Suprapubic skin (tissue), 4 donors: ENCODE measurements at places on chromosomes 7 and 10. TPM values are rescaled to one million over a fixed set of nuclear protein-coding genes. Genes with fewer than 3 reads are reported as not detected.
A peak's percentile ranks its signal among the peaks of the same experiment; 100 is the strongest.

DNA sequence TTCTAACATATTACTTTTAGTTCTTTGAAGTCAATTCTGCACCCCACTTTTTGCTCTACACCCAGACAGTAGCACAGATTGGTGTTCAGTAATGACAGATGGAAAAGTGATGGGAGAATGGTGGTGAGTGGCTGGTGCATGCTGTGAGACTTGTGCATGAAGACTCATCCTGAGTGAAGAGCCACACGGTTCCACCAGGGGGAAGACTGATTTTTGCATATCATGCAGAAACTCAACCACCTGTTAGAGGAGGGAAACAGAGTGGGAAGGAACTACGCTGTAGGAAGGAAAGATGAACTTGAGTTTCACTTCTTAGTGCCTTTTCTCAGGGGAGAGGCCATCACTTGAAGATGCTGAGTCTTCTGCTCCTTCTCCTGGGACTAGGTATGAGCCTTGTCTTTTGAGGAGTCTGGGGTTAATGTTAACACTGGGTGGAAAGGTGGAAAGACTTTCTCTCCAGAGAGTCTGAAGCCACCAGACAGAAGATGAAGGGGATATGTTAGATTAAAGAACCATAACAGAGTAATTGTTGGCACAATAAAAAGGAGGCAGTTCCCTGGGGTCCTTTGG lies 9.3 kb upstream of the PRSS1 start:
- no peaks in the 10 kb centered on the region for H3K36me3 ChIP-seq
- no peaks in the 10 kb centered on the region for H3K4me1 ChIP-seq
- no peak overlapping the region for H3K4me3 ChIP-seq
- no peaks in the 10 kb centered on the region for H3K27me3 ChIP-seq
- no peak for DNase-seq

GPC2 gene
- 45.4 TPM for total RNA-seq

- H3K4me1 ChIP-seq = no peaks in the 10 kb centered on the region
- H3K27me3 ChIP-seq = no peaks in the 10 kb centered on the region
- H3K27ac ChIP-seq = no peak overlapping the region
- DNase-seq = no peak
Measured at GRCh38 chr10:71447676-71448075, 51.0 kb downstream of the CDH23 start.

GDF10 gene
- not detected for total RNA-seq

- peaks cover 1% of the 10 kb centered on the region for H3K36me3 ChIP-seq
- H3K4me3 ChIP-seq = no peak overlapping the region
- no peak for DNase-seq
- H3K27ac ChIP-seq = no peak overlapping the region
Measured at GRCh38 chr10:124416733-124417132, 2.0 kb downstream of the OAT start.

DNA sequence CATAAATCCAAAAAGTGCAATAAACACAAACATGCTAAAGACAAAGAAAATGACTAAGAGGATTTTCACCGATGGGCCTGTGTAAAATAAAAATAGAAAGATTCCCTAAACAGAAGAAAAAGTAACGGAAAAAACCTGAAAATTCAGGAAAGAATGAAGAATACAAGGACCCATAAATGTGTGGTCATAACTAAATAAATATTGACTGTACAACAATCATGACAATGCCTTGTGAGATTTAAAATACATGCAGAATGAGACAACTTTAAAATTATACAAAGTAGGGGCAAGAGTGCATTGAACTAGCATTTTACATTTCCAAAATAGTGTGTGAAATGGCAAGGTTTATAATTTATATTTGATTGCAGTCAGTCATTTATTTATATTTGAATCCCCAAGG lies 409.1 kb upstream of the ANKRD30A start:
- H3K36me3 ChIP-seq = no peaks in the 10 kb centered on the region
- no peak overlapping the region for H3K4me3 ChIP-seq
- H3K27ac ChIP-seq = no peak overlapping the region
- no peaks in the 10 kb centered on the region for H3K27me3 ChIP-seq

DNA sequence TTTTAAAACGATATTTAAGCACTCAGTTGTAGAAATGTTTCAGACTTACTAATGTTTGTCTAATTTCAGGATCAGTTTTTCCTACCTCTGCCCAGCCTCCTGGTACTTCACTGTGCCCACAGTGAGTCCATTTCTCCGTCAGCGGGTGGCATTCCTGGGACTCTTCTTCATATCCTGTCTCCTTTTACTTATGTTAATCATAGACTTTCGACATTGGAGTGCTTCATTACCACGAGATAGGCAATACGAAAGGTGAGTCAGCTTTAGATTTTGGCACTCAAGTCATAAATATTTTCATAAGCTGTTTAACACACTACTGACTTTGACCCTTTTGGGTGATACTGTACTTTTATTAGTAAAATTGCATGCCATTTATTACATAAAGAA lies 2.1 kb downstream of the ENTPD7 start:
- H3K27ac ChIP-seq = peak overlapping the region; percentile 9
- peaks cover 11% of the 10 kb centered on the region for H3K36me3 ChIP-seq
- DNase-seq = no peak
